ENCODE measurements at places on chromosomes 7 and 10. TPM values are rescaled to one million over a fixed set of nuclear protein-coding genes. Genes with fewer than 3 reads are reported as not detected.

CXCL12 gene
- total RNA-seq: 19.0 TPM

CALML3 gene
- total RNA-seq: not detected

MEOX2 gene
- 0.16 TPM for total RNA-seq

GPR37 gene
- 24.3 TPM for total RNA-seq

C1GALT1 gene
- total RNA-seq: 37.7 TPM

CAV2 gene
- total RNA-seq: 19.8 TPM

LRGUK gene
- total RNA-seq: 17.6 TPM

POM121L12 gene
- total RNA-seq: not detected

TLL2 gene
- 0.78 TPM for total RNA-seq

SORCS1 gene
- 40.6 TPM for total RNA-seq

MOGAT3 gene
- not detected for total RNA-seq

RTKN2 gene
- 7.5 TPM for total RNA-seq

PRR15 gene
- not detected for total RNA-seq
